Right hindlimb (tissue), 1 donor: ENCODE measurements at places on chromosomes 7 and 10.
A peak's percentile ranks its signal among the peaks of the same experiment; 100 is the strongest.

DNA sequence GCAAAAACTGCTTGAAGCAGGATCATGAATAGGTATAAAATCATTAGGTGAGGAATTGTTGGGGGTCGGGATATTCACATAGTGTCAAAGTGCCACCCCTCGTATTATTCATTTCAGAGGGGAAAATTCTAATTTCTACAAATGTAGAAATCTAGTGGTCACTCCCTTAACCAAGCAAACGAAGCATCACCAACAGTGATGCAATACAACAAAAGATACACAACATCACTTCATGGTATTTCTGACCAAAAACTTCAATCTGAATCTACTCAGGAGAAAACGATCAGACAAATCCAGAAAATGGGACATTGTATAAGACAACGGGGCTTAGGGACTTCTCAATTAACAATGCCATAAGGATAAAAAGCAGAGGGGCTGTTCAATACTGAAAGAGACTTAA lies 26.3 kb upstream of the FAM170B start:
- DNase-seq: no peak

- DNase-seq: no peak
Observed at GRCh38 chr10:22875581-22875980, 52.3 kb upstream of the ARMC3 start.

- DNase-seq: no peak
Observed at GRCh38 chr10:101780818-101781654, 2.2 kb downstream of the NPM3 start.

- DNase-seq: no peak
Observed at GRCh38 chr7:82241356-82241755, 202.2 kb downstream of the CACNA2D1 start.

DNA sequence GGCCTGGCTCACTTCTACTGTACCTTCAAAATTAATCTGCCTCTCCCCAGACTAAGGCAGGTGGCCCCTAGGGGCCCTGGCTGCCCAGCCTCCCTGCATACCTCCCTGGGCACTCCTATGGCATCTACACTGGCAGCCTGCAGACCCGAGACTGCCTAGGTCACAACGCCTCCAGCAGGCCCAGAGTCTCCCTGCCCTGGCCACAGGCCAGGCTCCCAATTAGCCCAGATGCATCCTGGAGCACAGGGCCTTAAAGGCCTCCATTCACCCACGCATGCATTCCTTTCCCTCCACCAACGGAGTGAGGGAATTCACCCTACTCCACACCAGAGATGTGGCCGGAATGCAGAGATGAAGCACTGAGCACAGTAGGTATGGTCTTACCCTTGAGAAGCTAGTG lies 1.9 kb downstream of the CHAT start:
- DNase-seq: no peak

DNA sequence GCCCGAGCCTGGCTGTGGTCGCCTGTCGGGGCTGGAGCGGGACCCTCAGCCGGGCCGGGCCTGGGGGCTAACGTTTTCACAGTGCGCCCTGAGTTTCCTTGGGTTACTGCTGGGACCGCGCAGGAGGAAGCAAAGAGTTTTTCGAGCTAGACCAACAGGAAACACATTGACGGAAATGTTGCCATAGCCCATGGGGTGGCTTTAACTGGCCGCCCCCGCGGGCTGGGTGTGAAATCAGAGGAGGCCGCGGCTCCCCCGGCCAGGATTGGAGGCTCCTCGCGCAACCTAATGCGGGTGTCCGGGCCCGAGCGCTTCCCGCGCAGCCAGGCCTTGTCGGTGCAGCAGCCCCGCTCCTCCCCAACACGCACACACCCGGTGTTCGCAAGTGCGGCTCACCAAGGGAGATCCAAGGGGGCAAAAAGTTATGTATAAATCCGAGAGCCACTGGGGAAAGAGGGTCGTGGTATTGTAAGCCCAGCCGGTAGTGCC lies 1.9 kb downstream of the HHEX start:
- DNase-seq: peak; percentile 34

DNA sequence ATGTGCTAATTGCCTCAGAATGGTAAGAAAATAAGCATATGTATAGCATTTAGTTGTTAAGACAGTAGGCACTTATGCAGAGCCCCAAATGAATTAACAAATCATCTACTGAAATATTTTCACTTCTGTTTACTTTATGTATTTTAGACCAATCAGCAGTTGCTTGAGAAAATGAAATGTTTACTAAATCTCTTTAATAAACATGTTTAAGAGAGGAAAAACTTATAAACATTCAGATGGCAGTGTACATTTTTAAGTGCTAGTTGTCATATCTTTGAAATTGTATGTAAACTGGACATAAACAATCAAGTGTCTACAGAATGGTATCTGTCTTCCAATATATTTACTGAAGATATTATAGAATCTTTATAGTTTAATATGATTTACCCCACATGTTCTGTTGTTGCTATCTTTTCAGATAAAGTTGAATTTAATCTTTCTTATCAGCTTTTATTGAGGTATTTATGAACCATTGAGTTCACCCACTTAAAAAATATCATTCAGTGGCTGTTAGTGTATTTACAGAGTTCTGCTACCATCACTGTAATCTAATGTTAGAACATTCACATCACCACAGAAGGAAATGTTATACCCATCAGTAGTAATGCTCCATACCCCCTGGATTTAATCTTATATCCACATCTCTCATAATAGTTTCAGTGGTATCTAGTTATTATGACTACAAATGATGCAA lies 264.3 kb downstream of the ADK start:
- DNase-seq: no peak

GRCh38 chr7:148761499-148762278 lies 63.0 kb downstream of the CUL1 start:
- no peak for DNase-seq

DNA sequence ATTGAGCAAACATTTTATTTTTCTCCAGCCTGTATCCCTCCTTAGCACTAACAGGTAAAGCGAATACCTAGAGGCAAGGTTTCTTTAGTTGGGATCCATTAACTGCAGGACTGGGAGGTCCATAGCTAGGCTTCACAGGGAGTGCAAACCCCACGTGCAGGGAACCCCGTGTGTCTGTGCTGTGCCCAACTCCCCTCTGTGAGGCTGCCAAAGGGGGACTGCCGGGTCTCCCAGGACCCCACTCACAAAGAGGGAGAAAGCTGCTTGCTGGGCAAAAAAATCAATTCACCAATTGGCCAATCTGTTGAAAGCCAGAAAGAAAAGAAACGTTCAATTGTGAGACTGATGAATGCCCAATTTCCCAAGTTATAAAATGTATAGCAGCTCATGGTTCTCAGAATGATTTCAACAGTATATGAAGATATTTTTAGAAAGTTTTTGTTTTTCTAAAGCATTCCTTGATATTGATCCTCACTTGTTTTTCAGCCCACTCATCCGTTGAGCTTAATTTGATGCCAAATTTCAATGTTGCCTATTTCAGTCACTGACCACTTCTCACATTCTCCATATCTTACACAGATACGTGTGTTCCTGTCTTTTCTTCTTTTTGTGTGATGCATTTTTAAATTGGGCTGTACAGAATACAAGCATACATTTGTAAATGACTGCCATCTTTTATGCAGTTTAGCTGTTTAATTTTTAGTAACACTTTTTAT lies 202.7 kb upstream of the PRSS58 start:
- no peak for DNase-seq

DNA sequence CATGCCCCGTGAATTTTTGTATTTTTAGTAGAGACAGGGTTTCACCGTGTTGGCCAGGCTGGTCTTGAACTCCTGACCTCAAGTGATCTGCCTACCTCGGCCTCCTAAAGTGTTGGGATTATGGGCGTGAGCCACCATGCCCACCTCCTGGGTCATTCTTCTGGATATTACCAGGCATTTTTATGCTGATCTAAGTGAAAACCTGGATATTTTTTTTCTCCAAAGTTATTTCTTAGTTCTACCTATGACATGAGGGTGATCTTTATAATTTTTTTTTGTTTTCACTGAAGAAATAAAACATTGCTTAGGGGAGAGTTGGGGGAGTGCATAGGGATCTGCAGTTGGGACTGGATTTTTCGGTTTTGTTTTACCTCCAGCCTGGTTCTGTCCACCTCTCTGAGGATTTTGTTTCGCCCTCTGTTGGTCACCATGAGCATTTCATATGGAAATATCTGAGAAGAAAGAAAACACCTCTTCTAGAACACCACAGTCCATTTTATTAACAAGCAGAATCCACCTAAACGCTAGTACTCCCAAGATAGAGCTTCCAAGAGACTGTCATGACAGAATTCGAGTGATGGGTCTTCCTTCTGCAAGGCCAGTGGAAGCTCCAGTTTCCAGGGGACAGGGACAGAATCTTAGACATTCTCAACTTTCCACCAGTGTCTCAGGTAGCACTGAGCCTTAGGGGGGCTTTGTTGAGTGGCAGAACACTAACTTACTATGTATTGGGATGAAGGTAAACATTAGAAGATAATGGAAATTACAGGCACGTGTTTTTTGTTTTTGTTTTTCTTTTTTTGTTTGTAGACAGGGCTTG lies 33.4 kb upstream of the AFAP1L2 start:
- DNase-seq: no peak

DNA sequence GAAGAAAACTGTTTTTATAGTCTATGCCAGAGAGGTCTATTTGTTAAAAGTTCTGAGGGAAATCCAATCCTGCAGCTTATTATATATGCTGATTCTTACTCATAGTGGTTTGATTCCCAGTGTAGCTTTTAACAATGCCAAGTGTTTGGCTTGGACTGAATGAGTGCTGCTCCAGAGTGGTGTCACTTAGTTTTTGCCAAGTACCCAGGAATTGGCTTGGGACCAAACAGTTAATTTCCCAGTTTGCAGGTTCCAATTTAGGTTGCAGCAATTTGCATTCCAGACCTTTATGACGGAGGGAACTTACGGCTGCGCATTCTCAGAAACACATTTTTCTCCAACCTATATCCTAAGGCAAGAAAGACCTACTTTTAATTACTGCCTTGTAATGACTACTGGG lies 32.4 kb downstream of the NSUN6 start:
- no peak for DNase-seq

DNA sequence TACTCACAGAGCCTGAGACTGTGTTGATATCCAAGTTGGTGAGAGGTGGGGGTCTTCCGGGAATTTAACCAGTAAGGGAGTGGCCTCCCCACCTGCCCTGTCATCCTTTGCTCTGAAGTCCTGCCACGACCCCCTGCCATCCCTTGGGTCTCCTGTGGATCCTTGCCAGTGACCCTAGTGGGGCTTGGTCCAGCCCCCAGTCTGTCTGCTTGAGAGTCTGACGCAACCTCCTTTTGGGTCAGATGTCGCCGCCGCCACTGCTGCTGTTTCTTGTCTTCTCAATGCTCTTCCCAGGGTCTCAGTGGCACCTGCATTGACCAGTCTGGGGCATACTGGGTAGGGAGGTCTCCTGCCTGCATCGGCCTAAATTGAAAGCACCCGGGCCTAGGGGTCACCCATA lies 28.8 kb downstream of the PAX2 start:
- no peak for DNase-seq

- DNase-seq: no peak
Observed at GRCh38 chr10:114520453-114520852, 116.2 kb upstream of the AFAP1L2 start.

DNA sequence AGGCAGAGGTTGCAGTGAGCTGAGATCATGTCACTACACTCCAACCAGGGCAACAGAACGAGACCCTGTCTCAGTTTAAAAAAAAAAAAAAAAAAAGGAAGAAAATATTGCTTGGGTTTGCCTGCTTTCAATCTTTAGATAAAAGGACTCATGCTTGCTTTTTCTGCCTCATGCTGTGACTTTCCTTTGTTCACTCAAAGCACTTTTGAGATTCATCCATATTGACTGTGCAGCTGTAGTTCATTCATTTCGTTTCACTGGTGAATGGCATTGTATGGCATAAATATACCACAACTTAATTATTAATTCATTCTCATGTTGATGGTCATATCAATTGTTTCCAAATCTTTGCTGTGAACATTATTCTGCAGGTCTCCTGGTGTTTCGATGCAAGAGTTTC lies 97.6 kb upstream of the NFE2L3 start:
- DNase-seq: no peak

DNA sequence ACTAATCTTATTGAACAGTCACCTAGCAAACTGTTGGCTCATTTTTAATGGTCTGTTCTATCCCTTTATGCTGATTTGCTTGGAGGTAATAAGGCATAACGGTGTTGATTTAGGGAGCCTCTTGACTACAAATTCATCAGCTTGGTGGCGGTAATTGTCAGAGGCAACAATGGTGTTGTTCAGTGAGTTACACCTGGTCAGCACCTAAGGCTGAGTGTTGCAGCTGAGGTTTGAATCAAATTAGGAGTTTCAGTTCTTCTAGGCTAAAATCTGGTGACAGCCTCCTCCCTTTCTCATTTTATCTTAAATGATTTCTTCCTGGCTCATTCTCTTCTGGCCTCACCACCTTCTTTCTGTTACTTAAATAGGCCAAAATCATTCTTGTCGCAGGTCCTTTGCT lies 42.3 kb upstream of the SP8 start:
- no peak for DNase-seq

- DNase-seq: no peak
Observed at GRCh38 chr10:97138174-97138573, 47.6 kb downstream of the SLIT1 start.

GRCh38 chr10:76651154-76651553 lies 986.5 kb downstream of the KCNMA1 start:
- DNase-seq: no peak

DNA sequence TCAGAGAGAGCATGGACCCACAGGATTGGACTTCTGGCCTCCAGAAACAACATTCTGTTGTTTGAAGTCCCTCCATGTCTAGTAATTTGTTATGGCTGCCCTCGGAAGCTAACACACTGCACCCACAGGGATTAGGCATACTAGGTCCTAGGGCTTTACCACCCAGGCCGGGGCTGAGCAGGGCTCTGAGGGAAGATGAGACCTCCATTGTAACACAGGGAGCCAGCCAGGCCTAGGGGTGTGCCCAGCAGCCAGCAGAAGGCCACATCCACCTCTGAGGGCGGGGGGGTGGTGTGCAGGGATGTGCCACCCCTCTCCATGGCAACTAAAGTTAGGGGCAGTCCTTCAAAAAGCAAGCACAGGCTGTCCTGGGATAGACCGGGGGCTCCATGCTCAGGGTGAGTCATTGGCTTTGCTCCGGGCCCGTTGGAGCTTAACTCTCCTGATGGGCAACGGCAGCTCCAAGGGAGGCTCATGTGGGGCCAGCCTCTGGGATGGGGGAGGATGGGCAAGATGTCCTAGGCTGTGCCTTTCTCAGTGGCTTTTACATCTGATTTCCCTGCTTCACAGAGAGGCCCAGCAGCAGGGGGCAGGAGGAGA lies 96.6 kb upstream of the GPR26 start:
- no peak for DNase-seq

- DNase-seq: no peak
Observed at GRCh38 chr7:148773334-148773733, 74.6 kb downstream of the CUL1 start.

- DNase-seq: no peak
Observed at GRCh38 chr7:80206763-80207162, 72.1 kb downstream of the GNAI1 start.
